Osteocyte (in vitro differentiated cells): ENCODE measurements at places on chromosomes 11 and 22.

GRCh38 chr22:19121631-19122142, 525 bp downstream of the DGCR2 start:
- H3K4me3 ChIP-seq, result peak overlapping the region; percentile 82
- H3K4me1 ChIP-seq, result peaks cover 33% of the 10 kb centered on the region
- H3K36me3 ChIP-seq, result no peaks in the 10 kb centered on the region
- DNase-seq, result no peak
- no peaks in the 10 kb centered on the region for H3K27me3 ChIP-seq

DNA sequence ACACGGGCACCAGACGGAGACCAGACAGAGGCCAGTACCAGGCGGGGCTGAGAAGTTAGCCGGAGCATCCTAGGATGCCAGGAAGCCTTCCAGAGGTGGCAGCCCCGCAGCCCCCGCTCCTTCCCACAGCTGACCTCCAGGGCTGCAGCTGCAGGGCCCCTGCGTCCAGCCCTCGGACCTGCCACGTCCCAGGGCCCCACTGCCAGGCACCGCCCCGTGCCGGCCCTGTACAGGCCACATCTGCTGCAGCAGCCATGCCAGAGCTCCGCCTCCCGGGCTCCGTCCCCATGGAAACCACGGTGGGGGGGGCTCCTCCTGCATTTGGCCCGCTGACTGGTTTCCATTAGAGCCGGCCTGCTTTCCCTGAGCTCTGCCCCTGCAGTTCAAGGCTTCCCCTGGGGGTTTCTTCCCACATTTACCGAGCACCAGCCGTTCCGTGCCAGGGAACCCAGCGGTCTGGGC, 62.5 kb upstream of the PPARA start:
- peaks cover 61% of the 10 kb centered on the region for H3K4me1 ChIP-seq
- H3K36me3 ChIP-seq, result peaks cover 19% of the 10 kb centered on the region
- no peaks in the 10 kb centered on the region for H3K27me3 ChIP-seq
- no peak for DNase-seq

DNA sequence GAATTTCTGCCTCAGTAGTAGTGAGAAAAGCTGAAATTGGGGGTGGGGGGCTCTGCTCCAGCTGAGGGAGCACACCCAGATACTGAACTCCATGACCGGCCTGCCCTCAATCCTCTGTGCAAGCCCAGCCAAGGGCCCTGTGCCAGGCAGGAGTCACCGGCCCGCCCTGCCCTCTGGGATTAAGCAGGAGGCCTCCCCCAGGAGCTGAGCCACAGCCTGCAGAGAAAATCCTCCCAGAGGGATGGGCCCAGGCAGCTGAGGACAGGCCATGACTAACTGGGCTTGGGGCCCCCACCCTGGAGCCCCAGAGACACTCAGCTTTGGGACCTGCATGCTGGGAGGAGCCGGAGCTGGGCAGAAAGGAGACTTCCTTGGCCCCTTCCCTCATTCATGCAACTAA, 48.8 kb downstream of the MN1 start:
- peaks cover 92% of the 10 kb centered on the region for H3K4me1 ChIP-seq
- no peak overlapping the region for H3K4me3 ChIP-seq
- peak overlapping the region; percentile 92 for H3K27ac ChIP-seq

GRCh38 chr22:46057246-46058090, 80.5 kb upstream of the WNT7B start:
- DNase-seq, result no peak
- no peaks in the 10 kb centered on the region for H3K27me3 ChIP-seq
- H3K4me3 ChIP-seq, result no peak overlapping the region
- peak overlapping the region; percentile 27 for H3K27ac ChIP-seq
- H3K4me1 ChIP-seq, result peaks cover 31% of the 10 kb centered on the region
